ENCODE measurements at places on chromosomes 3 and 15.

DNA sequence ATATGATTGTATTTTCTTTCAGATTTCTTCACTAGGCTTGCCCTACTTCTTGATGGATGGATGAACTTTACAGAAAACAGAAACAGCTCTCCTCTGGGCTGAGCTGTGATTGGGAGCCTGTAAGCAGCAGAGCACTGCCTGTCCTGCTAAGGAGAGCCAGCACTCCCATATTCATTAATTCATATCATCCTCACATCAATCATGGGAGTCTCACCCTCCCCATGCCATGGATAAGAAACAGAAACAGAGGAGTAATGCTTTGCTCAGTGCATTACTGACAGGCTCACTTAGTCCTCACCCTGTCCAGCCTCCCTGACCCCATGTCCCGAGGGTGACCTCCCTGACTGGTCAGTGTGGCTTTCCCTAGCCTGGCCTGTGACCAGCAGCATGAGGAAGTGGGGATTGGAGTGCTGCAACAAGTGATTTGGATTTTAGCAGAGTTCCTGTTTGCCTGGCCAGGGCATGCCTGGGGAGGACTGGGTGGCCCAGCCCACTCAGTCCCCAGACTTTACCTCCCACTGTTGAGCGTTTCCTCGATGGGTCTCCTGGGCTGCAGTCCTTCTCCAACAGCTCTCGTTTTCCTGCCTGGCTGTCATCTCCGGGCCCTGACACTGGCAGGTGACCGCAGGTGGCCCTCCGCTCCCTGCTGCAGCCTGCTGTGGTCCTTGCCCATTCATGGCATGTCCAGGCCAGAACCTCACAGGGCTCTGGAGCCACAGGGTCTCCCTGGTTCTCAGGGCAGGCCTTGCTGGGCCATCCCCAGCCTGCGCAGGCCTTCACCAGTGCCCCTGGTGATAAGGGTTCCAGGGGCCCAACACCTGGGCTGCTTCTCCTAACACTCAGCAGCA, 1.3 kb upstream of the TMIE start:
- DNase-seq, result no peak

DNA sequence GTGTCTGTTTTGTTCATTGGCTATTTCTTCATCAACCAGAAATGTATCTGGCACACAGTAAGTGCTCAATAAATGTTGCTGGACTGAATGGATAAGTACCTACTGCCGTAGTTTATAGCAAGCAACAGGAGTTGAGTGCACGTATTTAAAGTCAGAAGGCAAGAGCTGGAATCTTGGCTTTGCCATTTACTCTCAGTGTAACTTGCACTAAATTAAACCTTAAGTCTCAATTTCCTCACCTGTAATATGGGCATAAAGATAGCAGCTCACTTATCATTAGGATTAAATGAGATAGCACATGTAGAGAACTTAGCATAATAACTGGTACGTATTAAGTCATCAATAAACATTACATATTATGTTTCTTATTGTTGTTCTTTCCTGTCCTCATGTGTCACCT, 13.0 kb upstream of the FAM174B start:
- no peak for DNase-seq

DNA sequence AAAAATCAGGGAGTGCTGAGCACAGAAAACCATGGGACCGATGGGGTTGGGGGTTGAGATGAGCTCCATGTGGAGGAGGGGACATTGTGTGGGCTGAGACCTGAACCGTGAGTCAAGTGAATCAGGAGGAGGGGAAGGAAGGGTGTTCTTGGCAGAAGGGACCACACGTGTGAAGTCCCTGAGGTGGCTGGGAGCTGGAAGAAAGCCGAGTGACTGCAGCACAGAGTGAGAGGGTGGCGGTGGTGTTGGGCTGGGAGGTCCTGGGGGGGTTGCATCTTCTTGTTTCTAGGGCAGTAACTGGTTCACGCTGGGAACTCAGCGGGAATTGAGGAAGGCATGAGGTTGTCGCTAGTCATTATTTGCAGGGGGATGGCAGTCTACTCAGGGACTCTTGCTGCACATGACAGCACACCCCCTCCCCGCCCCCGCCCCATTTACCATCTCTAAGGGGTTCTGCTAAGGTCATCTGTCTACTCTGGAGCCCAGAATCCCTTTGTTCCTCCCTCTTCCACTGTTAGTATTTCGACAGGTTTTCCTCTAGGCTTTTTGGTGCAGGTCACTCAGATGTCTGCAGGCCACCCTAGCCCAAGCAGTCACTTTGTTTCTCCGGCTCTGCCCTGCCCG, 254.3 kb downstream of the TLE3 start:
- no peak for DNase-seq

DNA sequence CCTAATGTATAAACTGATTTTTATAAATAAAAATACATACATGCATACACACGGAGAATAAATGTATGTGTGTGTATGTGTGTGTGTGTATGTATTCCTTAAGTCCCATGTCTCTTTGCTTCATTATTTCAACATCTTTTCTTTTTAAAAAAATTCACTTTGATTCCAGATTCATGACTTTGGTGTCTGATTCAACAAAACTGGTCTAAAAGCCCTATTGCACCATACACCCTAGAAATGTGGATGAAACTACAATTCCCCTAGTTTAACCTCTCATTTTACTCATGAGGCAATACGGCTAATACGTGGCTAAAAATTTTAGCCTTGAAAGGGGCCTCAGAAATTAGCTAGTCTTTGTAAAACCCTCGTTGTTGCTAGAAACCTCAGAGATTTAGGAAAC, 228.1 kb downstream of the ADAMTS9 start:
- no peak for DNase-seq

- no peak for DNase-seq
These were observed 30.2 kb upstream of the LAMP3 start for GRCh38 chr3:183192650-183193300.

DNA sequence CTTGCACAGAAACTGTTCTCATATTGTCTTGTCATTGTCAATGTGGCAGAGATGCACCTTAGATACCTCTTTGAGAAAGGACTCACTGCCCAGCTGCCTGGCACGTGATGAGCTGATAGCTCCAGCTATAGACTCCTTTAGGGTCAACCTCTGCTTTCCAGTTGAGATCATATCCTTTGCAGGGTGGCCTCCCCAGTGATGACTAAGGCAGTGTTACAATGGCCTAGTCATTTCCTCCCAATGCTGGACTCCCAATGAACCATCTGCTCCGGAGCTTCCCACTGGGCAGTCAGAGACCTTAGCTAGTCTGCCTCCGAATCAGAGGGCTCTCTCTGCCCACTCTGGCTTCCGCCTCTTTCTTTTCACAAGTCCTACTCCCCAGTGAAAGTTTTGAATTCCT, 79.5 kb downstream of the CHRD start:
- DNase-seq, result no peak

DNA sequence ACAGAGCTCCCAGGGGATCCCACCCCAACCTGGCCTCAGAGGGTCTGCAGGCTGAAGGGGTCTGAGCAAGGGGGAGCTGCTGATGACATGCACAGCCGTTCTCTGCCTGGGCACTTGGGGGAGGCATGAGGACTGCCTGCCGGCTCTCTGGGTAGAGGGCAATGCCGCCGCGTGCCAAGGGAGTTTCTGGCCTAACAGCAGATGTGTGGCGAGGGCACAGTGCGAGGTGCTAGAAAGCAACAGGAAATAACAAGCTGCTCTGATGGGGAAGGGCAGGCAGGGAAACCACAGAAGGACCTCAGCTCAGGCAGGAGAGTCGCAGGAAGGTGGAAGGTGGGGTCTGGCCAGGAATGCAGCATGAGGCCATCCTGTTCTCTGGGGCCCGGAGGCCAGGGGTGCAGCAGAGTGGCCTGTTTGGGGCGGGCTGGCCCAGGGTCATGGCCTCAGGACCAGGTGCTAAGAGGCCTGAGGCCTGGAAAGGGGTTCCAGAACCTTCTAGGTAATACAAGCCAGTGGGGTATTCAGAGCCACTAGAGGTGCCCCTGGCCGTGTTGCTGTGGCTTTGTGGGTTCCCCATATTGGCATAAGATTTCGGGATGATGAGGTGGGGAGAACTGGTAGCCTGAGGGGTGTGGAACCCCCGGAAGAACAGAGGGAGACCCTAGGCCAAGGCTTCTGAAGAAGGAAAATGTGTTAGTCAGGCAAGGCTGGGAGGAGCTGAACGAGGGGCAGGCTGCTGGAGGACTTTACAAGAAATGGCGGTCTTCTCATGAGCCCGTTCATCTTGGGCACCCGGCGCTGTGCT, 41.2 kb downstream of the RGMA start:
- DNase-seq, result no peak

DNA sequence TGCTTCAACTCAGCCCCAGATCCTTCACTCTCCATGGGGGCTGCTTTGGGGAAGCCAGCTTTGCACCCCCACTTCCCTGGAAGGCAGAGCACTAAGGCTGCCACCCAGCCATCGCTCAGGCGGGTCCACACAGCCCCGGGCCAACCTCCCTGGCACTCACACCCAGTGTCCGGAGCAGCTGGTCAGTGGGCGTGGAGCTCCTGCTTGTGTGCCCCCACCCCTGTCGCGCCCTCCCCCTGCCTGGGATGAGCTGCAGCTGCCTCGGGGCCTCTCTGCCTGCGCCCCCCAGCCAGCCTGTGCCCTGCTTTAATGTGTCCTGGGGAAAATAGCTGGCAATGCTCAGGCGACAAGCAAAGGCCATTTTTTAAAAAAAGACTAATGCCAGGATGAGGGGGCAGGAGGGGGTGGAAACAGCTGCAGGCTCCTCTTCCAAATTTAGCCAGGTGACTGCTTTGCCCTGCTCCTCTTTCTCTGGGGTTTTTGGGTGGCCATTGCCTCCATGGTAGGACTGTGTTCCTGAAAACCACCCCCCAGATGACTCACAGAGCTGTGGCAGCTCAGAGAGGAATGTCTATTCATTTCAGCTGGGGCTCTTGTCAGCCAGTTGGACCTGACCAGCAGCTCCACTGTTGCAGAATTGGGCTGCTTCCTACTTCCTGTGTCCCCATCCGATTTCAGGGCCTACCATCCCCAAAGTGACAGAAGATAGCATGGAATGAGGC, 65.0 kb downstream of the CEMIP start:
- DNase-seq, result no peak

Data from kidney glomerular epithelial cell (primary cell).